Upper lobe of right lung (tissue), 1 donor: ENCODE measurements at places on chromosomes 13 and 19. TPM values are rescaled to one million over a fixed set of nuclear protein-coding genes. Genes with fewer than 3 reads are reported as not detected.

ZNF607 gene
- 7.5 TPM for total RNA-seq

GRCh38 chr13:98930151-98930591 lies 47.7 kb downstream of the DOCK9 start:
- peaks cover 7% of the 10 kb centered on the region for H3K4me1 ChIP-seq
- no peaks in the 10 kb centered on the region for H3K27me3 ChIP-seq
- H3K4me3 ChIP-seq: no peak overlapping the region
- H3K36me3 ChIP-seq: no peaks in the 10 kb centered on the region
- DNase-seq: no peak
- no peak overlapping the region for H3K27ac ChIP-seq

GRCh38 chr19:19566306-19566705 lies 28.2 kb downstream of the CILP2 start:
- no peak overlapping the region for H3K4me3 ChIP-seq
- no peak overlapping the region for H3K27ac ChIP-seq
- H3K36me3 ChIP-seq: no peaks in the 10 kb centered on the region
- H3K27me3 ChIP-seq: no peaks in the 10 kb centered on the region
- DNase-seq: no peak

DNA sequence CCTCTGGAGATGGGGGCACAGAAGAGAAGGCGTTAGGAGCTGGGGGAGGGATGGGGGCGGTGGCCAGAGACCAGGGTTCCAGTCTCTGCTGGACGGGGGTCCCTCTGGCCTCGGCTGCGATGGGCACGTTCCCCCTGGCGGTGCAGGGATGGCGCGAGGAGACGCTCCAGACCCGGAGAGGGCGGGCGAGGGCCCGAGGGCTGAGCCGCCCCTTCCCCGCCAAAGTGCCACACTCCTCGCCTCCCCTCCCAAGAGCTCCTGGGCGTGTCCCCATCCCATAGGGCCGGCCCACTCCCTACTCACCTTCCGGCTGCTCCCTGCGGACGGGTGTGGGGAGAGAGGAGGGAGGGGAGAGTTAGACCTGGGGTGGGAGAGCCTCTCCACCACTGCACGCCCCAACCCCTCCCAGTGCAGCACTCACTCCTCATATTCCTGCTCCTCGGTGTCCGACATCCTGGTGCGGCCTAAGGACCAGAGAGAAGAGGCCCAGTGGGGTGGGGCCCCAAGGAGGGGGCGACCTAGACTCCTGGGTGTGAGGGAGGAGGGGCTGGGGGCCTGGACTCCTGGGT lies 2.2 kb downstream of the TNNT1 start:
- no peak for DNase-seq
- no peak overlapping the region for H3K27ac ChIP-seq
- H3K4me3 ChIP-seq: no peak overlapping the region
- no peaks in the 10 kb centered on the region for H3K4me1 ChIP-seq

DNA sequence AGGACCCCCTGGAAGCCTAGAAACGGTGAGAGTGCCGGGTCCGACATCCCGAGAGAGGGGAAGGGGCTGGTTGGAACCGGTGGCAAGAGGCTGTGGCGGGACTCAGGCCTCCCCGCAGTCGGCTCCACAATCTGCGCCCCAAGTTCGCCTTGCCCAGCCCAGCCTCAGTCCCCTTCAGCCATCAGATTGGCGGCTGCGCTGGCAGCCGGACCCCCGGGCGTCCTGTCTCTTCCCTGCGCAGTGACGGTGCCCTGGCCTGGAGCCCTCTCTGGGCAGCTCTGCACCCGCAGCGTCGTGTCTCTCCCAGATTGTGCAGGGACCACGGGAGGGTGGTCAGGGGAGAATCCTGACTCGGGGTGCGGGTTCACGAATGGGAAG lies 315 bp downstream of the ZNF492 start:
- H3K4me1 ChIP-seq: no peaks in the 10 kb centered on the region
- H3K27ac ChIP-seq: no peak overlapping the region
